ENCODE measurements at places on chromosomes 1 and 21.

DNA sequence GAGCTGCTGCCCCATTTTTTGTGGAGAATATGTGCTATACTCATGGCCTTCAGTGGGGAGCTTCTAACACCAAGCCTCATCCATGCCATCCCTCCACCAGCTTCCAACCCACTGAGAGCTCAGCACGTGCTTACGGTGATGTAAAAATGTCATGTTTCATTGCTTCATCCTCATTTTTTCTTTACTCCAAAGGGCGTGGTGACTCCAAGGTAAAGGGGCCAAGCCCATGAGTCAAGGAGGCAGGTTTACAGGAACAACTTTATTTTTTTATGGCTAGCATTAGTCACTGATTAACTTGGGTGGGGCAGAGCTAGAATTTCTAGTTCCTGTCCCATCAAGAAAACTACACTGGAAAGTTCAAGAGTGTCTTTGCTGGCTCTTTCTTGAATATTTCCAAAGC lies at the start of gene C1orf226:
C1orf226 (plus strand) TSS at position 346 of the 400 bp plus-strand sequence. CDS start 174 bp downstream, outside the sequence.
- DNase-seq: no peak

GRCh38 chr1:154521695-154522094 lies 19.5 kb upstream of the SHE start:
- DNase-seq: no peak

- DNase-seq: no peak
These were observed 250.8 kb upstream of the KIAA0040 start for GRCh38 chr1:175443332-175443731.

DNA sequence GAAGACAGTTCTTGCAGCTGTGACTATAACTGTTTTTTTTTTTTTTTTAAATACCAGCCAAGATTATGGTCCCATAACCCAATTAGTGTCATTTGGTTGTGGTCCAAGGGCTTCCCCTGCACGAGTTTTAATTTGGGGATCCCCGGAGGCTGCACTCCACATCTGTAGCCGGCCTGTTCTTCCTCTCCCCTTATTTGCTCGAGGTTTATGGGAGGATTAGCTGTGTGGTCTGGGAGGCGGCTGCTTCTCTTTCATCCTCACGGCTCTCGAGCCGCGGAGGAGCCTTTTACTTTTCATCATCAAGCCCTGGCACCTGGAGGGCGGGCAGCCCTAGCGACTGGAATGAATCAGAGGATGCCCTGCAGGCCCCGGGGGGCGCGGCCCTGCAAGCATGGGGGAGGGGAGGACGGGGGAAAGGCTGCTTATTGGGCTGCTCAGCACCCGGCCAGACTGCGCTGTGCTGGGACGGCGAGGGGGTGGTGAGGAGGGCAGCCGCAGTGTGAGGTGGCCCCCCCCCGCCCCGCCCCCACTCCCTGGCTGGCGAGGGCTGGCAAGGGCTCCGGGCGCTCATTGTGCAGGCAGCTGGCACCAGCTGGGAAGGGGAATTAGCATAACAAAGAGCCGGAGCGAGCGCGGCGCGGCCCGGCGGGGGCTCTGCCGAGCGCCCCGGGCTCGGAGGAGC lies 18.5 kb downstream of the SERTAD4 start:
- DNase-seq: no peak

GRCh38 chr1:233668725-233669294 lies 54.9 kb downstream of the KCNK1 start:
- no peak for DNase-seq

- no peak for DNase-seq
These were observed 19.5 kb downstream of the MAP7D1 start for GRCh38 chr1:36175137-36176095.

DNA sequence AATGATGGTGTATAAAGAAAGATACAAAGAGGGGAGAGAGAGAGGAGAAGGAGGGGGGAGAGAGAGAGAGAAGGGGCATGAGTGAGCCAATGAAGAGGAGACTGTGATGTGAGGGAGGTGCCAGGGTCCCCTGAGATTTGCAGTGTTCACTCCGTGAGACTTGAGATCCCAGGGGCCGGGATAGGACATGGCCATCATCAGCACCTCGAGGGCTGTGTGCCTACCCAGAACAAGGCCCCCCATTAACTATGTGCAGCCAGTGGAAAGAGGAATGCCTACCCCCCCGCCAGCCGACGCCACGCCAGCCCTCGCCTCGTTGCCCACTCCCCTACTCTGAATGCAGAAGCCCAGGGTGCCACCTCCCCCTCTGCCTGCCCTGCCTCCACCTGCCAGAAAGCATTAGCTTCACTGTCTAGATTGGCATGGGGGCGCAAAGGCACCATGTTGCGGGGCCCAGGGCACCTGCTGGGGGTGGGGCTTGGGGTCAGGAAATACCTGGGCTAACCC lies 14.8 kb downstream of the LGR6 start:
- DNase-seq: no peak

GRCh38 chr1:72954943-72955342 lies 672.6 kb upstream of the NEGR1 start:
- no peak for DNase-seq

DNA sequence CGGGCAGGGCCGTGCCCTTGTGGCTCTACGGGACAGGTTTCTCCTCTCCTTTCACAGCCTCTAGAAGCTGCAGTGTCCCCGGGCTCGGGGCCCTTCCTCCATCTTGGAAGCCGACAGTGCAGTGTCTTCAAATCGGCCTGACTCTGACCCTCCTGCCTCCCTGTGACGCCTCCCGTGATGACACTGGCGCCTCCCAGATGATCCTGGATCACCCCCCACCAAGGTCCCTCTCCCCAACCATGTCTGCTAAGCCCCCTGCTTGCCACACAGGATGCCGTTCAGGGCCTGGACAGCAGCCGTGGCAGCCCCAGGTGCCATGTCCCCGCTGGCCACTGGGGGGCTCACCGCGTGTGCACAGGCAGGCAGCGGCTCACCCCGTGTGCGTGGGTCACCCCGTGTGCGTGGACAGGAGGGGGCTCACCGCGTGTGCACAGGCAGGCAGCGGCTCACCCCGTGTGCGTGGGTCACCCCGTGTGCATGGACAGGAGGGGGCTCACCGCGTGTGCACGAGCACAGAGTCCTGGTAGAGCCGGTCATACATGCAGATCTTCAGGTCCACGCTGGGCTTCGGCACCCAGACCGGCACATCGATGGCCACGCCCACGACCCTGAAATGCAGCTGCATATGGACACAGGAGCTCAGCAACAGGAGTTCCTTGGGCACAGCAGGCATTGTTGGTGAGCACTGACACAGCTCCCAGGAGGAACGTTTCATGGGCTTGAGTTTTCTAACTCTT lies 24.9 kb upstream of the TMEM52 start:
- no peak for DNase-seq

- no peak for DNase-seq
These were observed 62.1 kb downstream of the DEGS1 start for GRCh38 chr1:224245188-224245587.

- DNase-seq: no peak
These were observed 2154.7 kb downstream of the MRPL39 start for GRCh38 chr21:23452384-23453083.

DNA sequence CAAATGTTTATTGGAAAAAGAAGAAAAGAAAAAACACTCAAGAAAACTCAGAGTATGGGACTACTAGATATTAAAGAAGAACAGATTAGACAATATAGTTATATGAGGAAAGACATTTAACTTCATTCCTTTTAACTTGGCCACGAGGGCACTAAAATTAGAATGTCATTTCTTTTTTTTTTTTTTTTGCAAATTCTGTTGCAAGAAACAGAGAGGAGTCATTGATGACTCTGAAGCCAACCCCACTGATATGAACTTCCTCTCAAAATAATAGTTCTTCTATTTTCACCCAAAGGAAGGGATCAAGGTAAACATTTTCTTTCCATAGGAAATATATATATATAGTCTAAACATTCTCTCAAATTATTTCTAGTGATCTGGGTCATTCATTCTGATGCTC lies 24.6 kb upstream of the PEX19 start:
- no peak for DNase-seq

GRCh38 chr1:153799016-153799415 lies 23.8 kb downstream of the SLC27A3 start:
- DNase-seq: no peak

DNA sequence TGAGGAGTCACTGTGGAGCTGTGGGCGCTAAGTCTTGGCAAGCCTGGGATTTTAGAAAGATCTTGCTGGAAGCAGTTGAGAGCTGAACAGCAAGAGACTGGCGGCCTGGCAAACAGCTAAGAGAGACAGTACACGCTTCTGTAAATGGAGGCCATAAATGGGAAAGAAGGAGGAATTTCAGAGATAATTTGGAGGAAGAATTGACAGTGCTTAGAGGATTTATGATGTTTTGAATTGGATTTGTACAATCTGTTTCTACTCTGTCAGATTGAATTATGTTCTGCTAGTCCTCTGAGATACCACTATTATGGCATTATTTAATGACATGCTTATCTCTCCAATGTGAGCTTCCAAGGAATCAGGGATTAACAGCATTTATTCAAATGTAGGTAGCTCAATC lies 50.1 kb downstream of the ABCA4 start:
- DNase-seq: no peak

DNA sequence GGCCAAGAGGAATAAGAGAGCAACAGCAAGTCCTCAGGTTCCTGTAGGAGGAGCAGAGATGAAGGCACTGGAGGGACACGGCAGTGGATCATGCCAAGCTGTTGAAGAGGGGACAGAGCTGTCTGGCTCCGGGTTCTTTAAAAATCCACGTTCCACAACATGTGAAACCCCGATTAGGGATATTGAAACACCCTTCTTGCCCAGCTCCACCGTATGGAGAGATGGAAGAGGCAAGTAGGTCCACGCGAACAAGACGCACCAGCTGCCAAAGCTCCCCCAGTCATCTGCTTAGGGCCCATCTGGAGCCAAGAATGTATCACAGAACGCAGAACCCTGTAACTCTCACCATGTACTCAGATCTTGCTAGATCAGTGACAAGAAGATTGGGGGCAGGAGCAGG lies 3.9 kb downstream of the C1orf198 start:
- no peak for DNase-seq

DNA sequence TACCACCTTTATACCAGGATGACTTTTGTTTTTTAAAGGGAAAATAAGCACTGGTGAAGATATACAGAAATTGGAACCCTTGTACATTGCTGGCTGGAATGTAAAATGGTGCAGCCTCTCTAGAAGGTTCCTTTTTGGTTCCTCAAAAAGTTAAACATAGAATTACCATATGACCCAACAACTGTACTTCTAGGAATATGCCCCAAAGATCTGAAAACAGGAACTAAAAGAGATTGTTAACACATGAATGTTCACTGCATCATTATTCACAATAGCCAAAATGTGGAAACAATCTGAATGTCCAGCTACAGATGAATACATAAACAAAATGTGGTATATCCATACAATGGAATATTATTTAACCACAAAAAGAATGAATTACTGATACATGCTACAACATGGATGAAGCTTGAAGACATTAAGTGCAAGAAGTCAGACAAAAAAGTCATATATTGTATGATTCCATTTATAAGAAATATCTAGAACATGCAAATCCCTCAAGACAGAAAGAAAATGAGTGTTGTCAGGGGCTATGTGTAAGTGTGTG lies 84.9 kb upstream of the DMRTA2 start:
- DNase-seq: no peak

- no peak for DNase-seq
These were observed 2.8 kb downstream of the CLDN19 start for GRCh38 chr1:42737257-42737656.

DNA sequence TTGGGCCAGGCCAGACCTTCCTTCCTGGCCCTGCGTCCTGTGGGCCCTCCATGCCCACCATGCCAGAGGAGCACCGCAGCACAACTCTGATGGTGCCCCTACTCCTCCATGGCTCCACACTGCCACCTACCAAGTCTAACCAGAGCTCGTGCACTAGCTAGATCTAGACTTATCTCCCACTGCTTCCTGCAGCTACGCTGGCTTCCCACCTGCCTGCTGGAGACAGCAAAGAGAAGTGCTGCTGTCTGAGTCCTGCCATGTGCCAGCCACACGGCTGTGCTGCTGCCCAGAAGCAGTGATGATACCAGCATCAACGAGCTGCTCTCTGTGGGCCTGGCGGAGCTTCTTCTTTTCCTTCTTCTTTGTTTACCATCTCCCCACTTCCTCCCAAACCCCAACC lies 4.5 kb downstream of the GUCA2B start:
- DNase-seq: no peak

GRCh38 chr1:59332983-59333382 lies 36.1 kb downstream of the FGGY start:
- no peak for DNase-seq

DNA sequence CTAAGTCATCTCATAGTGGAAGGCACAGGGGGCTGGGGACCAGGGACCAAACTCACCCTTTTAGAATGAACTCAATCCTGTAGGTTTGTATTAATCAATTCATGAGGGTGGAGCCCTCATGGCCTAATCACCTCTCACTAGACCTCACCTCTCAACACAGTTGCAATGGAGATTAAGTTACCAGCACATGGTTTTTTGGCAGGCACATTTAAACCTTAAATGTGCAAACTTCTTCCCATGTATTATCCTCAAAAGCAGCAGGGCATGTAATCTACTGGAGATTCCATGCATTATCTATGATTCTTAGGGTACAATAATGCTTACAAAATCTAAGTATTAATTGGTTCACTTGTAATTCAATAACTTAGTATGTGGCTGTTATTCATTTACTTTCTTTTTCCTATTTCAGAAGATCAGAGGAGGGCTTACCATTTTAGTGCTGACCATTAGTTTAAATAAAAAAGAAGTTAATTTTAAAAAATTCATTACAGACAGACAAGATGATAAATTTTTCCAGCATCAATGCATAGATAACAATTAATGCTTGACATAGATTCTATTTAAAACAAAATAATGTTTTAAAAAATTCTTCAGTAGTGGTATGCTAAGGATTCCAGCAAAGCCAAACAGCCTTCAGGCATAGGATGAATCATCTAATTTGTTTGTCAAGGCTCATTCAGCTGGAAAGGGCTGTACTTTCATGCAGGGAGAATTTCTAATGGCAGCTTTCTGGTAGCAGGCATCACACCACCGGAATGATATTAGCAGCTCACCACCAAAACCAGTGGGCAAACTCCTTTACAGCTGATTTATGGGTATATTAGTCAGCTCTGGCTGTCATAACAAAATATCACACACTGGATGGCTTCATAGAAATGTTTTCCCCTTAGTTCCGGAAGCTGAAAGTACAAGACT lies 124.6 kb upstream of the ZNF648 start:
- DNase-seq: no peak

DNA sequence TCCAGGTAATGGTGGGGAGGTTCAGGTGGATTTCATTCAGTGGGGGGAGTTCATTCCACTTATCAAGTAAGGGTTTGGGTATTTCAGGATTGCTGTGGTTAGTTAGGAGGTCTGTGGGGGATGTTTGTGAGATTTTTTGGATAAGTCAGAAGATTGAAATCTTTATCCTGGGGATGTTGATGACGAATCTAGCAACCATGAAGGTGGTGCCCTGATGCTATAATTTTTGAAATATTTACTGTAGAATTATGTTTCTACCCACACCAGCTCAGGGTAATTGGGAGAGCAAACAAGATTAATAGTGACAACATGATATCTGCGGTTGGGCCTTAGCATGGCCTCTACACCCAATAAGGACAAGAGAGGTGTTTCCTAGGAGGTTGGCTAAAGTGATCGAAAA lies 28.3 kb downstream of the SUCO start:
- DNase-seq: no peak

- no peak for DNase-seq
These were observed 359.6 kb downstream of the KCTD3 start for GRCh38 chr1:215926670-215927069.
